ENCODE measurements at places on chromosomes 5 and 9.

GRCh38 chr5:83036991-83037575, 40.1 kb downstream of the TMEM167A start:
- no peak for DNase-seq

DNA sequence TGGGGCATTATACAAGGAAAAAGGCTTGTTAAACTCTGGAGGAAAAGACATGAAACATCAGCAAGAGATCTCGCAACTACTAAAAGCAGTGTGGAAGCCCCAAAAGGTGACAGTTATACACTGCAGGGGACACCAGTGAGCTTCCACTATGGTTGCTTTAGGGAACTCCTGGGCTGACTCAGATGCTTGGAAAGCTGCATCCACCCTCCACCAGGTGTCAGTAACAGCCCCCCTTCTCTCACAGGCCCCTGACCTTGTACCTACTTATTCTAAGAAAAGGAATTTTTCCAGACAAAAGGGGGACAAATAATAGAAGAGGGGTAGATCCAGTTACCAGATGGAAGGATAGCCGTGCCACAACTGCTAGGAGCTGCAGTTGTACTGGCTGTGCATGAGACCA, 154.4 kb upstream of the COX7C start:
- DNase-seq: no peak

DNA sequence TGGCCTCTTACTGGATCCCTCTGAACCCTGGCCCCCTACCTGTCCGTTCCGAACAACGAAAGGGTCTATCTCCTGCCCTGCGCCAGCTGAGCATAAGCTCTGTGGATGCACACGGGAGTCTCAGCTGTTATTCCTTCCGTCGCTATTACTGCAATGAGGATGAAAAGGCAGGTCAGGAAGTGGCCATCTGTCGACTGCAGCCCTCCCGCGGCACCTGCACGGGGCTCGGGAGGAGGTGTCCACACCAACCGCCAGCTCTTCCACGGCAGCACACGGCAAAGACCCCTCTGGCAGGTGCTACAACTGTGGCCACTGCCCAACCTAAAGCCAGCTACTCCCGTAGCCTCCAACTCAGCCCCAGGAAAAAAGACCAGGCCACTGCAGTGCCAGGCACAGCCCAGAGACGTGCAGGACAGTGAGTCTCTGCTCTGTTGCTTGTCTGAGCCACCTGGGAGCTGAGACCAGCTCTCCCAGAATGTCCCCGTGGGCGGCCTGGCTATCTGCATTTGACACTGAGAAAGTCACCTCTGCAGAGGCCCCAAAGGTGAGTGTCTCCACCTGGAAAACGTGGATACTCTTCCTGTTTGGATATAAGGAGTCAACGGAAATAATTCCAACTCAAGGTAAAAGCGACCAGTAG, 19.1 kb downstream of the CAMSAP1 start:
- DNase-seq: no peak

DNA sequence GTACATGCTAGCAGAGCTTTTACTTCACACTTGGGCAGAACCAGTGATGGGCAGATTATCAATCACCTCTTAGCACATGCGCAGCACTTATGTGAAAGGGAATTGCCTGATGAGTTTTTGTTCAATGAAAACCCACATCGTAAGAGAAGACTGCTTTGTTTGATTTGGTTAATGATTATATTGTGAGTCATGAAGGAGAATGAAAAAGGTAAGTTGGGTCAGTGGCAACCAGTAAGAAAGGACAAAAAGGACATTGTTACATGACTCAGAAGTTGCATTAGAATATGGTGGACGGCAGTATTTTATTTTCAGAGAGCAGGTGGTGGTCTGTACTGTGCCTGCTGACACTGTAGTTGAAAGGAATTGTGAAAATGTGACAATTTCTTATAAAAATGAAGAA, 127.4 kb downstream of the AOPEP start:
- no peak for DNase-seq

DNA sequence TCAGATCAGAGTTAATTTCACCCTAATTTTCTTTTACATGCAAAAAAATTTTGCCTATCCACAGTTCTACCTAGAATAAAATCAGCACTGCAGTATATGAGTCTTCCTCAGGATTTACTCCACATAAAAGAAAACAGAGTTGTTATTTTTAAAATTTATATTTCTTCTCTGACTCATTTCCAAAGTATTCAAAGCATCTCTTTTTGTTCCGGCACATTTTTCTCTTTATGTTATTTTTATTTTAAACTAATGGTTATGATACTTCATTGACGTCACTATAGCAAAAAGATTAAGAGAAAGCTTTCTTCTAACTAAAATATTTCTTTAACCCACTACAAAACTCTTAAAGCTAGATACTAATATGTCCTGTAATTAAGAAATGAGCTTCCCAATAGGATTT, 590.4 kb downstream of the PRELID2 start:
- DNase-seq: peak; percentile 74

GRCh38 chr5:58013542-58014258, 446.2 kb downstream of the PLK2 start:
- DNase-seq: no peak

- DNase-seq: no peak
Observed at GRCh38 chr5:16493261-16493660, 27.7 kb upstream of the ZNF622 start.

DNA sequence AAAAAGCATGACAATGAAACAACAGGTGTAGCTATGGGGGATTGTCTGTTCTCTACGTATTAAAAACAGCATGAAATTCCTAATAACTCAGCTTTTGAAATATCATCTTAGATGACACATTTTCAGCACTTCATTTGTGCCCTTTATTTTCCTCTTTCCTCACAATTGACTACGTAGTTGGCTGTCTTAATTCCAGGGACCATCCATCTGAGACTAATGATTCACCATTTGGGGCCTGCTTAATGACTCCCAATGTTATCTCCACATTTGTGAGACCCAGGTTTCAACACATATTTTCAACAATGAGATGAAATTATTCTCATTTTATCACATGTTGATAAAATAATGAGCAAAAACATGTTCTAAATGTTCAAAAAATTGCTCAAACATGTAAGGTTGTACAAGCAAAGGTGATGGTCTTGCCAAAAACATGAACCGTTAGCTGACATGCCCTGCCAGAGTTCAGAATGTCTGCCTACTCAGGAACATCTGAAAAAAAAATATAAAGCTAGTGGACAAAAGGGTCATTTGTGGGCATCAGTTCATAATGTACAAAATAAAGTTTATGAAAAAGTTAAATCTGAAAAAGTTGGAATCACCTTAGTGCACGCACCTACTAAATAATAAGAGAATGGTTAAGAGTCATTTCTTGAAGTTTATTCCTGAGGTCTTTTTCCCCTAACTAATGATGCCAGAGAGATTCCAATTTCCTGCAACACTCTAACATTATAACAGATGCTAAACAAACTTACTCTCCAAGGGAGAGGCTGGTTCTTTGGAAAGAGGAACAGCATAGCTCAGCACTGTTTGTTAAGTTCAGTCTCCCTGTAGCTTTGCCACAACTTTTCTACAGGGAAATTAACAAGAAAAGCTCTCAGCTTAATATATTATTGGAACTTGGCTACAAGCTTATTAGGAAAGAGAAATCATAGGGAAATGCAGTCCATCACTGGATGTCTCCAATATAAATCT, 275.5 kb downstream of the SPOCK1 start:
- no peak for DNase-seq

DNA sequence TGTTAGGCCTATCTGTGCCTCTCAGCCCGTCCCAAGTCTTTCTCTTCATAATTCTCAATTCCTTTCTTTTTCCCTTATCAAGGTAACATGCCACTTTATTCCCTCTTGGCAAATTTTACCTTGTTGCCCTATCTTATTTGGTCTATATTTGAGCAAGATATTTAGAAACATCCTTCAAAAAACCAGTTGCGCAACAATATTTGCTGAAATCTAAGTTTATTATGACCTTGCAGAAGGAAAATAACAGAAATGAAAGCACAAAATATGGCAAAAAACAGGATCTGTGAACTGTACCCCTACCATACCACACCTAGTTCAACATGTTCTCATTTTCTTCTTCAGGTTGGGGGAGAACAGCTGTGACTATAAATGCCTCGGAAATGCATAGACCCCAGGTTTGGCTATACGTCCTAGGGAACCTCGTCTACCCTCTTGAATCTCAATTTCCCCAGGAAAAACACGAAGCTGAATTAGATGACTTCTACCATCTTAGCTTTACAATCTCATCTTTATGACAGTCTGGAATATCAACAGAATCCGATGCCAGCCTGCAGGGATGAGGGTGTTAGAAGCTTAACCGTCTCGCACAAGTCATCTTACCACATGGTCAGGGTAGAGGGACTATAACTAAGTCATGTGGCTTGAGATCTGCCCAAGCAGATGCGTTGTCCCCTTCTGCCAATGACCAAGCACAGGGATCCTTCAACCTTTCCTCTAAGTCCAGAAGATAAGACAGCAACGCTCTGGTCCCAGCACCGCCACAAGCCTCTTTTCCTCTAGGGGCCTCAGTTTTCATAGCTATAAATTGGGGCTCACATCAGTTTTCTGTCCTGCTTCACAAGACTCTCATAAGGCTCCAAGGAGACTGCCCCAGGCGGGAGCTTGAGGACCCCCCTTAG, 1.3 kb downstream of the LCP2 start:
- DNase-seq: no peak

DNA sequence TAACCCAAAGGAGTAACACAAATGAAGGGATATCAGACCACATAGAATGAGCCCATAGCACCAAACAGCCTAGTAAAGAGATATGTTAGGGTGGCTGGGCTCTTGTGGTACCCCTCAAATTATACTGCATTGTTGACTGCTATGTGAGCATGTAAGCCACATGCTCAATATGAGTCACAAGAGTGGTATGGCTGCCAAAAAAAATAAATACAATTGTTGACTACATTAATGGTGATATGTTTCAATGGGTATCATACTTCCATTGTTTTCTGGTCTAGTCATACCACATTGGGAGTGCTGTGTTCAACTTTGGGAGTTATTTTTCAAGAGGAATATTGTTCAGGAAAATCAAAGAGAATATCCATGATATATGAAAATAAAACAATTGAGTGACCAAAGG, 162.4 kb upstream of the PIK3R1 start:
- peak; percentile 46 for DNase-seq

- no peak for DNase-seq
Observed at GRCh38 chr5:2272039-2272438, 389.3 kb upstream of the IRX4 start.

- DNase-seq: no peak
Observed at GRCh38 chr5:124231230-124231629, 515.2 kb downstream of the ZNF608 start.

DNA sequence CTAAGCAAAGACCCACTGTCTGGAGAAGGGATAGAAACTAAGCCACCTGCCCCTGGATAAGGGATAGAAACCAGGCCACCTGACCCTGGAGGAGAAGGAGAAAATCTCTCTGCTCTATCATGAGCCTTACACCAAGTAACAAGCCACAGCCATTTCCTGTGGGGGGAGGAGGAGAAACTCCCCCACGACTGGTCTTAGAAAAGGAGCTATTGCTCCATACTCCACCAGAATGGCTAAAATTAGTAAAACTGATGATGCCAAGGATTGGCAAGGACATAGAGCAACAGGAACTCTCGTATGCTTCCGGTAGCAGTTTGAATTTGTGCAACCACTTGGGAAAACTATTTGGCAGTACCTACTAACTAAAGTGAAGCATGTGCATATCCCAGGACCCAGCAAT, 70.8 kb downstream of the ACTL7B start:
- DNase-seq: peak; percentile 34

DNA sequence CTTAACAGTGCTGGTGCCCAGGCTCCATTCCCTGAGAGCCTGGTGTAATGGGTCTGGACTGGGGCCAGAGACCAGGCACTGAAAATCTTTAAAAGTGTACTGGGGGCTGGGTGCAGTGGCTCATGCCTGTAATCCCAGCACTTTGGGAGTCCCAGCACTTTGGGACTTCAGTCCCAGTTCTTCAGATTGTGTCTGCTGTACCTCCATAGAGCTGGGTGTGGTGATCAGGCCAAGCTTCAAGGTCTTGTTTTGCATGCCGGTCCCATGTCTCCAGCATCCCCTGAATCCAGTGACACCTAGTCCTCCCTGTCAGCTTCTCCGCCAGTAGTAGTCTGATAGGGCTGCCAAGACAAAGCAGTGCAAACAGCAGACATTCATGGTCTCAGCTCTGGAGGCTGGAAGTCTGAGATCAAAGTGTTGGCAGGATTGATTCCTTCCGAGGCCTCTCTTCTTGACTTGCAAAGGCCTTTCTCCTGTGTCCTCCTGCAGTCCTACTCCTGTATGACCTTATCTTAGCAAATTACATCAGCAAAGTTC, 108.2 kb downstream of the SYK start:
- no peak for DNase-seq

GRCh38 chr5:93311881-93312280, 269.1 kb downstream of the NR2F1-AS1 start:
- no peak for DNase-seq

DNA sequence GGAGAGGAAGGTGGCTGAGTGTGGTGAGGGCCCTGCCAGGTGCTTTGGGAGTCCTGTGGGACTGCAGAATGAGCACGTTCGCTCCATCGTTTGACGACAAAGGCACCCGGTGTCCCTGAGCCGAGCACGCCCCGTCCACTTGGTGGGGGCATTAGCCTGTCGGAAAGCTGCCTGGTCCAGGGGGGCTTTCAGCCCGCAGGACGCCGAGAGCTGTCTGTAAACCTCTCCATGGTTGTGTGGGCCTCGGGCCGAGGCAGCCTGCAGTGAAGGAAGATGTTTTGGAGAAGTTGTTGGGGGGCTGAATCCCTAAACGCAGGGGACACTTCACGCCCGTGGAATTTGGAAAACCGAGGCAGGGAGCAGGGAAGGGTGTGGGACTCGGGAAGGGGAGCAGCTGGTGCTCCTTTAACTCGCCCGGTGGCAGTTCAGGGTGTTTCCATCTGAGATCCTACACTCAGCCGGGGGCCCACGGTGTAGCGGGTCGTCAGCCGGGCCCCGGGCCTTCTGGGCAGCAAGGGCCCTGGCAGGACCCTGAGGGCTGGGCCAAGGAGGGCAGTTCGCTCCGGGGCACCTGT, 53.8 kb downstream of the MRPL36 start:
- DNase-seq: no peak

DNA sequence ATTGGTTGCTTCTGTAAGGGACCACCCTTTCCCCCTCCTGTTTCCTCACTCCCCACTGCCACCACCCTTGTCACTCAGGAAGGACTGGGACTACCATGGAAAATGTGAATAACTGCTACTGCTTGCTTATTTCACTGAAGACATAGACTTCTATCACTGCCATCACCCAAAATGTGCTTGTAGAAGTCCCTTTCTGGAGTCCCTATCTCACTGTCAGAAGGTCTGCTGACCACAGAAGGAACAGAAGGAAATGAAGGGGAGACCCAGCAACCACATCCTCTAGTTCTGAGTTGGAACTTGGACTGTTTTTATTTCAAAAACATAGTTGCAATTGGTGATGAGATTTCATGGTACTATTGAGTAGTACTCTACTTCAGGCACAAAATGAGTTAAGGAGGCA, 122.5 kb downstream of the NPR3 start:
- no peak for DNase-seq
